ENCODE measurements at places on chromosomes 16 and 17.

DNA sequence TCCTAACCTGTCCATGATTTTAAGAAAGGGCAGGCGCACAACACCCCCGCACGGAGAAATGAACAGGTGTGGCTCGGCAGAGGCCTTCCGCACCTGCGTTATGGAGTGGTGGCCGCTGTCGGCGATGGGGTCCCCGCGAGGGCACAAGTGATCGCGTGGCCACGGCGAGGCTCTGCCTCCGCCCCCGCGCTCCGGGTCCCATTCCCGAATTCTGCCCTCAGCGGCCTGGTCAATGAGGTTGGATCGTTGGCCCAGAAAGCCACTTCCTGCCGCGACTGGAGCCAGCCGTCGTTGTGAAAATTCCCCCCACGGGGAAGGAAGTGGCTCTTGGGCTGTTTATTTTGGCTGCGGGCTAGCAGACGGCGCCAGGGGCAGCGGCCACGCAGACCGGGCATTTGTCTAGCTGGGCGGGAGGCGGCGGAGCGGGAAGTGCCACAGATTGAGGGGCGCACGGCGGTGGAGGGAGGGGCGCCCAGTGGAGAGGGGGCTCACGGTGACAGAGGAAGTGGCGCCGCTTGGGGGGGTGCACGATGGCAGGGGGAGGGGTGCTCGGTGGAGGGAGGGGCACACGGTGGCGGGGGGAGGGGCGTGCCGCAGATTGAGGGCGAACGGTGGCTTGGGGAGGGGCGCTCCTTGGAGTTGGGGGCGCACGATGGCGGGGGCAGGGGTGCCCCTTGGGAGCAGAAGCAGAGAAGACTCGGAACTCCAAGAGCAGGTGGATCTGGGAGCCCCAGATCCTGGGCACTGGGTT lies 25.0 kb downstream of the MRC2 start:
- peak; percentile 44 for DNase-seq

DNA sequence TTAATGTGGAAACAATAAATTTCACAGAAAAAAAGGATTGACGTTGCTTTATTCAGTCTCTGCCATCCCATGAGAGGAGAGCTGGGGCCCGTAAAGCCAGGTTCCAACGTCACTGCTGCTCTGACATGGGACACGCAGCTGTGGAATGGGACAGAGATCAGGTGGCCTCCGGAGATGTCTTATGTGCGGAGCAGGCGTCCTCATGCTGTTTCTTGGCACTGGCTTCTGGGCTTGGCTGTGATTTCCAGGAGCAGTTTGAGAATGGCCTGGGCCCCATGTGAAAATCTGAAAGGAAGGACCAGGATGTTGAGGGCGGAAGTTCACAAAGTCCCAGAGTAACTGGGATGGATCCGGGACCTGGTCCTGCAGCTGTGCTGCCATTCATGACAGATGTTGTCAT lies 32.4 kb downstream of the NDEL1 start:
- DNase-seq, result no peak

DNA sequence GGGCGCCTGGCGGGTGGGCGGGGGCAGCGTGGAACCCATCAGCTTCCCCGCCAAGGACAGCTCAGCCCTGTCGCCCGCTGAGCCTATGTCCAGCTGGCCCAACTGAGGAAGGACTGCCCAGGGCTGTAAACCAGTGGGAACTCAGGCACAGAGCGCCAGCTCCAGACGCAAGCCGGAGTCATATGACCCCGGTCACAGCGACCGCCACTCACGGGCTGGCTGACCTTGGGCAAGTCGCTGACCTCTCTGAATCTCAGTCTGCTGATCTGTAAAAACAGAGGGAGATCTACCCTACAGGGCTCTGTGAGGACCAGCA lies 170.0 kb downstream of the C16orf78 start:
- no peak for DNase-seq

GRCh38 chr16:12260647-12261262 lies 284.2 kb downstream of the SNX29 start:
- no peak for DNase-seq

- DNase-seq, result no peak
These were observed 19.6 kb downstream of the MGAT5B start for GRCh38 chr17:76887802-76888201.

- DNase-seq, result no peak
These were observed 19.5 kb upstream of the GSE1 start for GRCh38 chr16:85593494-85594221.

DNA sequence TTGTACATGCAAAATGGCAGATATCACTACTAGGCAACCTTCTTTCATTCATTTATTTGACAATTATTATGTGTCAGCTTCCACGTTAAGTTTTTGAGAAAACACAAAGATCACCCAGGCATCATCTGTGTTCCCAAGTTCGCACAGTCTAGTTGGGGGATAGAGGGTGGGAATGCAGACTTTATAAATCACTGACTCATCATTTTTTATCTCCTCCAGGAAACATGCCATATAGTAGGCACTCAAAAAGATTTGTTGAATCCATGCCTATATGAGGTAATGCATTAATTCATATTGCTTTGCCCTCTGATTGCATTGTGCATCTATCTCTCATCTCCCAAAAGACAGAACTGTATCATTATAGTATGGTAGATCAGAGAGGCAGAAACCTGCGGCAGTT lies 196.8 kb upstream of the TOX3 start:
- DNase-seq, result no peak

DNA sequence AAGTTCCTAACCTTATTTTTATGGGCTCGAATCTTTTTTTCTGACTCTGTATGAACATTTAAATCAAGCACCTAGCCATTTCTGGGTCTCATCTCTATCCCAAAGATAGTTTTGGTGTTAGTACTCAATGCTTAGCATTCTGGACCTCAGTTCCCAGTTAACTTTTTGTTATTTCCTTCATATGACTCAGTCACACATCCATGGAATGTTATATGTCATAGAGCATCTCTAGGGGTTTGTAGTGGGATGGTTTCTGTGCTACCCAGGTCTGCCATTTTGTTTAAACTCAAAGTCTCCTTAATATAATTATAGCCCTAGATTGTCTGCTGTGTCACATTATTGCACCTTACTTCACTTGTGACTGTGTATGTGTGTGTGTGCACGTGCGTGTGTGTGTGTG lies 90.1 kb downstream of the EFCAB13 start:
- no peak for DNase-seq

DNA sequence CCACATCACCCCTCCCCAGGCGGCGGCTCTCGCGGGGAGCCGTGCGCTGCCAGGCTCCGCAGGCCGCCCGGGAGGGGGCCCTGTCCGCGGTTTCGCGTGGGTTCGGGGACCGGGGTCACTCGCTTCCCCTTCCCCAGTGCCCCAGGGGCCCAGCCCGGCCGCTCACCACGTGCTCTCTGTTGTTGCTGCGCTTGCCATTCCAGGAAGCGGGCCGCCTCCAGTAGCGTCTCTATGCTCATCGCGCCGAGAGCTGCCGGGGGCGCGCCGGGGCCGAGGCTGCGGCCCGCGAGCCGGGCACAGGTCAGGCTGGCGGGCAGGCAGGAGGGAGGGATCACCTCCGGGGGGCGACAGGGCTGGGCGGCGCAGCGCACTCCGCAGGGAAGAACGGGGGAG lies 390 bp downstream of the MNT start:
- DNase-seq, result peak; percentile 59

DNA sequence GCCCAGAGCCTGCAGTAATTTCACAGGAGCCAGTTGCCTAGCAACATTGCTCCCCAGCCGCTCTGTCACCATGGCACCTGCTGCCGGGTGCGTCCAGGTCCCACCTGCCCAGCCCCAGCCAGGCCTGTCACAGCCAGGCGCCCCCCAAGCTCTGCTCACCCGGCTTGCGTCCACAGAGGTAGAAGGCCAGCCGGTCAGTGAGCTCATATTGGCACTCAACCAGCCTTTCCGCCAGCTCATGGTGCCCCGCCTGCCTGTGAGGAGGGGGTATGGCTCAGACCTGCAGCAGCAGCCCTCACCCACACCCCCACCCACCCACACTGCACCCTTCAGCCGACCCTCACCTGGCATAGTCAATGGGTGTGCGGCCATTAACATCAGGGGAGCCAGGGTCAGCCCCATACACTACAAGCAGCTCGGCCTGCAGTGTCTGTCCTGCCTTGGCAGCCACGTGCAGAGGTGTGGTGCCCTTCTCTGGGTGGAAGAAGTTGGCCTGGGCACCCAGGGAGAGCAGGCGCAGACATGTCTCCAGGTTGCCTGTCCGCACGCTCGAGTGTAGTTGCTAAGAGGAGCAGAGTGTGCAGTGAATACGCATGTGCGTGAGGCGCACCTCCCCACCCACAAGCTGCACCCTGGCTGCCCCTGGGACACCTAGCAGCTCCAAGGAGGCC lies 7.7 kb downstream of the GIT1 start:
- no peak for DNase-seq

DNA sequence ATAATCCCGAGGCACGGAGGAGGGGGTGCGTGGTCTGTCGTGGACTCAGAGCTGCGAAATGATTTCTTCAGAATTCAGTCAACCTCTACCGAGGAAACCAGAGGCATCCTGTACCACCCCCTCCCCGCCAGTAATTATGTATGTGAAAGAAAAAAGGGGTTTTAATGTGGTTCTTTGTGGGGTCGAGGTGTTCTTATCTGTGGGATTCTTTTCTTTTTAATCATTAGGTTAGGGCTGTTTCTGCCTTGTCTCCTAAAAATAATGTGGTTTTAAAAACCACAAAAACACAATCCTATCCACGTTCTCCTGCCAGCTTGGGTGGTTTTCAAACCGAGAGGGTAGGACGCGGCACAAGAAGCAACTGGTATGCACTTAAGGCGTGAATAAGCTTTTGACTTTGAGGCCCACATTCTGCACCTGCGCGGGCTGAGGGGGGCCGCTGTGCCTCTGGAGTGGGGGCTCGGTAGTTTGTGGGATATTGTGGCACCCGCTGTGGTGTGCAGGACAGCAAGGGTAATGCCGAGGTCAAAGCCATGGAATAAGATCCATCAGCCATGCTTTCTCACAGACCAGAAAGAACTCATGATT lies 1.0 kb downstream of the SLC47A1 start:
- no peak for DNase-seq

- DNase-seq, result no peak
These were observed 505.4 kb upstream of the RBFOX1 start for GRCh38 chr16:6827267-6827666.

- peak; percentile 86 for DNase-seq
These were observed 19.3 kb downstream of the CDH1 start for GRCh38 chr16:68756239-68756915.

GRCh38 chr17:17826342-17826713 lies 10.5 kb downstream of the SREBF1 start:
- DNase-seq, result no peak

GRCh38 chr17:19464031-19465026 lies 53.3 kb downstream of the RNF112 start:
- DNase-seq, result no peak

GRCh38 chr17:30274887-30275286 lies 16.9 kb downstream of the BLMH start:
- no peak for DNase-seq

- peak; percentile 4 for DNase-seq
These were observed 165.4 kb downstream of the AIPL1 start for GRCh38 chr17:6269478-6269877.

- DNase-seq, result no peak
These were observed 8.3 kb upstream of the CDH3 start for GRCh38 chr16:68636818-68637217.

GRCh38 chr16:72014675-72015074 lies 6.1 kb downstream of the DHODH start:
- DNase-seq, result no peak

- no peak for DNase-seq
These were observed 8.3 kb downstream of the HAGH start for GRCh38 chr16:1818204-1818872.

DNA sequence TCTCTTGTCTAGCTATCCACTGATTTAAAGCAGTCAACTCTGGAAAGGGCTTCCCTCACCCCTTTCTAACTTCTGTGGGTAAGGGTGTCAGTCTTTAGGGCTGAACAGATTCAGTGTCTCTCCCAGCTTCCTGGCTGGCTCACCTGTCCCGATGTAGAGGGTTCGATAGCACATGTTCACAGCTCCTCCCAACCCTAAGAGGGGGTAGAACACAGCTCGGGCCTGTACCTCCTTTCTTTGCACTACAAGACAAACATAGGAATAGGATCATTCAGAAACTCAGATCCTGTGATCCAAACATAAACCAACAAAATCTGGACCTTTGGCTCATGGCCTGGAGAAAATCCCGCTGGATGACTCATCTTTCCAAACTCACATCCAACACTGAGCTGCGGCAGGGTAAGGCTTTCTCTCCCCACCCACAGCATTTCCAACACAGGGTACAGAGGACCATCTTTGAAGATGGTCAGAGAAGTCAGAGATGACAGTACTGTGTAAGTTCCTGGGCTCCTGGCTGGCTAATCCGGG lies 5.8 kb upstream of the DHRS13 start:
- DNase-seq, result no peak

- DNase-seq, result no peak
These were observed 63.4 kb downstream of the CYTH1 start for GRCh38 chr17:78718575-78719208.

Measured in T-helper 2 cell treated with Interferon-gamma antibody and Interleukin-4, amounts not matched to agents 5 μg/mL and 100 μg/mL, for 36 hours (primary cell).